ENCODE measurements at places on chromosomes 5 and 9. TPM values are rescaled to one million over a fixed set of nuclear protein-coding genes. Genes with fewer than 3 reads are reported as not detected.

DNA sequence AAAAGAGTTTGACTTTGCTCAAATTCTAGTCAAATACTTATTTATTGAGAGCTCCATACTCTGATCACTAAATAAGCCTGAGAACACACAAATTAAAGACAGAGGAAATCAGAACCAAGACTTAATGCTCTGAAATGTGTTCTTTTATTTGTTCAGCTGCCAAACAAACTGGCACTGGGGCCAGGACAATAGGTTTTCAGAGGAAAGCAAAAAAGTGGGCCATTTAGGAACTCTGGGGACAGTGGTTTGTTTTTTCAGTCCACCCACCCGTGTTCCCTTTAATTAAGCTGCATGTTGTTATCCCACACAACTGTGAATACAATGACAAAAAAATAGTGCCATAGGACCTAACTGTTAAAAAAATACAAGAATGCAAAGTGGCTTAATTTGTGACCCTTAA is 95.4 kb upstream of the RETREG1 start:
- no peak overlapping the region for H3K27ac ChIP-seq
- H3K27me3 ChIP-seq = no peaks in the 10 kb centered on the region
- H3K36me3 ChIP-seq = peaks cover 67% of the 10 kb centered on the region
- no peak for DNase-seq
- H3K4me3 ChIP-seq = no peak overlapping the region

Gene ANKDD1B
- total RNA-seq = 1.6 TPM

Gene IQGAP2
- total RNA-seq = 25.0 TPM

DNA sequence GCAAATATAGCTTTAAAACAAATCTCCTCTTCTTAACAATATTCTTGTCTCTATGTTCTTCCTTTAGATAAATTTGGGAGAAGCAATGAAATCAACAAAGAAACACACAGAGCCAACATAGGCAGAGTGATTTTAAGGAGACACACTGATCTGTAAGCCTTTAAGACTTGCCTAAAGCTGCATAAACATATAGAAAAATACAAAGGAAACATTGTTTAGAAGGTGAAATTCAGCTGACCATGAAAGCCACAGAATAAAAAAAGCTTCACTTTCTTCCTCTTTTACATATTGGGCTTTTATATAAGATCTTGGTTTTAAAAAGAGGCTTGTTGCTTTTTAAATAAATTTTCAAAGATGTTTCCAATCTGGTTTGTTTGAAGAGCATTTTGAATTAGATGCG is 1277.5 kb downstream of the EFNA5 start:
- H3K27me3 ChIP-seq = no peaks in the 10 kb centered on the region
- H3K27ac ChIP-seq = no peak overlapping the region
- peaks cover 11% of the 10 kb centered on the region for H3K4me1 ChIP-seq
- no peaks in the 10 kb centered on the region for H3K36me3 ChIP-seq

DNA sequence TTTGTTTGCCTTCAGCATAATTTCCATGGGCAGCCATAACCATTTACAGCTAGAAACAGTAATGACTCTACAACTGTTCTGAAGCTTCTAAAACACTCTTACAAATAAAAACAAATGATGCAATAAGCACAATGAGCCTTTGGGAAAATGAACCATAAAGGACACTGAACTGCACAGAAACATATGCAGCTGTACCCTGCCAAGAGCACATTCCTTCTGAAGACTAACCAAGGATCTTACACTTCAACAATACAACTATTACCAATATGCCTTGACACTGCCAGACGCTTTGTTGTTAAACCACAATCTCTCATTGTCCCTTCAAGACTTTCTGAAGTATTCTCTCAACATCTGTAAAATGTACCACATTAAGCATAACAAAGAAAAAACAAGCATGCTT is 104.2 kb upstream of the HMHB1 start:
- no peak for DNase-seq
- no peak overlapping the region for H3K27ac ChIP-seq
- no peaks in the 10 kb centered on the region for H3K36me3 ChIP-seq

Gene ZNG1F
- total RNA-seq = 12.1 TPM

Gene LOX
- total RNA-seq = 8.7 TPM

Gene TMEM215
- not detected for total RNA-seq

DNA sequence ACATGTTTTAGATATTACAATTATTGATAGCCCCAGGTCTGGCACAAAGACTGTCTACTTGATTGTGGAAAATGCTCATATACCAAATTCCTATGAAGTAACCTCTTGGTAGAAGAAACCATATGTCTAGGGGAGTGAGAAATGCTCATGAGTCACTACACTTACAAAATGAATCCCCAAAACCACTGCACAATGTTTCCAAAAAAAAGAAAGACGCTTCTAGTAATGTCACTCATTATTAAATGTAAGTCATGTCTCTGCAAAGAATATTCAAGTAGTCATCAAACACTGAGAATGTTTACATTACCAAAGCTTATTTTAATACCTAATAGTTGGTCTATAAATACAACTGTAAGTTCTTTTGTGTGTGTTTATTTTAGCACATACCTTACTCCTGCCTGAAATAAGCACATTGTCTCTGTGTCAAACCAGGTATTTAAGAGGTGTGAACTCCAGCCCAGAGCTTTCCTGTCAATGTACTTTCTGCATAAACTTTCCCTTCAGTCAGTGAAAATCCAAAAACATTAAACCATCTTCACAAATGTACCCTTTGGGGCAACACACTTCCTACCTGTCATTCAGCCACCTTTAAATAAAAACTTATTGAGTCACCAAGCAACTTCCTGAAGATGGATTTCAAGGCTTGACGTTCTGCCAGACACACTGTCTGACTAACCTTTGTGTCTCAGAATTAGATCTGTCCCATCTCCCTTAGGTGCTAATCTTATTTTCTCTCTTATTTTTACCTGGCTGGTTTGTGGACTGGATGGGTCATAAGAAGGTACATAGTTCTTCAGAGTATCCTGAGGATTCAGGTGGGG is 194.0 kb downstream of the NFIB start:
- H3K36me3 ChIP-seq = peaks cover 8% of the 10 kb centered on the region
- no peak overlapping the region for H3K4me3 ChIP-seq
- no peaks in the 10 kb centered on the region for H3K27me3 ChIP-seq
- H3K27ac ChIP-seq = no peak overlapping the region
- H3K4me1 ChIP-seq = peaks cover 9% of the 10 kb centered on the region
- DNase-seq = no peak

Gene RASGRF2
- total RNA-seq = 26.3 TPM

GRCh38 chr5:608429-609370 is 3.4 kb upstream of the CEP72 start:
- no peak overlapping the region for H3K4me3 ChIP-seq
- peaks cover 25% of the 10 kb centered on the region for H3K36me3 ChIP-seq
- peaks cover 36% of the 10 kb centered on the region for H3K27me3 ChIP-seq

Gene ABL1
- 29.6 TPM for total RNA-seq

GRCh38 chr9:76644171-76644570 is 120.1 kb upstream of the PCA3 start:
- no peak overlapping the region for H3K27ac ChIP-seq
- DNase-seq = no peak
- H3K36me3 ChIP-seq = no peaks in the 10 kb centered on the region
- H3K27me3 ChIP-seq = no peaks in the 10 kb centered on the region

GRCh38 chr5:91024727-91025126 is 358.4 kb downstream of the ARRDC3 start:
- H3K36me3 ChIP-seq = no peaks in the 10 kb centered on the region
- no peak overlapping the region for H3K27ac ChIP-seq
- DNase-seq = no peak
- no peaks in the 10 kb centered on the region for H3K27me3 ChIP-seq
- no peak overlapping the region for H3K4me3 ChIP-seq

DNA sequence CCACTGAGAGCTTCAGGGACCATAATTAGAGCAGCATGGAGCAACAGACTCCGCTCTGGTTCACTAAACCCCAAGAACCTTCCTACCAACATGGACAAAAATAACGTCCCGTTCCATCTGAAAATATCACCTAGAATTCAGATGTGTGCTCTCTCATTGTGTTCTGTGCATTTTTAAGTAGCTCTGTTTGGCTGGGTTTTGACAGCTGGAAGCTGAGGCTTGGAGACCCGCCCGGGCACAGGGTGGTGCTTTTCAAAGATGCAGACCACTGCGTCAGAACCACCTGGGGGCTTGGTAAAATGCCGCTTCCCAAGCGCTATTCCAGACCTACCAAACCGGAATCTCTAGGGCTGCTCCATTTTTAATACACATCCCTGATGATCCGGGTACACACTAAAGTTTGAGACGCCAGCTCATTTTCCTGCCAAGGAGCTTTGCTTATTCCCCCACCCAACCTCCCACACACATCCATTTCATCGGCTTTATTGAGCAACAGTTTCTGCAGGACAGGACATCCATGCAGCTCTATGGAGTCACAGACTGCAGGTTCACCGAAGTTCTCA is 104.8 kb downstream of the GABBR2 start:
- H3K4me1 ChIP-seq = no peaks in the 10 kb centered on the region
- H3K27ac ChIP-seq = no peak overlapping the region
- DNase-seq = no peak
- peaks cover 47% of the 10 kb centered on the region for H3K27me3 ChIP-seq
- no peaks in the 10 kb centered on the region for H3K36me3 ChIP-seq

DNA sequence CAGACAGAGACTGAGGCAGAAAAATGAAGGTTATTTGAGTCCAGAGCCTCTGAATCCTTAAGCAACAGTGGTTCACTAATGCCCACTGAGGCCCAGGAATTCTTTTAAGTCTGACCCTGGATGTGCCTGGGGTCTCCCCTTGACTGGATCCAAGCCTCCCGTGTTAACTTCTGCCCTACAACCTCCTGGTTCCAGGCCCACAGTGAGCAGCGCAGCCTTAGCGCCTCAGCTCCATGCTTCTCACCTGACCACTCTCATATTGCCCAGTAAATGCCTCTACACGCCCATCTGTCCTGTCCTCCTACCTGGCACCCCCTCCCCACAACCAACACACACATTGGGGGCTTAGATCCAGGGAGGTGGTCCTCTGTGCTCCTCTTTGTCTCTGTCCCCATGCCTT is 6.4 kb downstream of the IL3 start:
- H3K4me3 ChIP-seq = no peak overlapping the region
- no peaks in the 10 kb centered on the region for H3K4me1 ChIP-seq
- no peaks in the 10 kb centered on the region for H3K27me3 ChIP-seq
- no peak overlapping the region for H3K27ac ChIP-seq
- DNase-seq = no peak

- no peak overlapping the region for H3K27ac ChIP-seq
- H3K36me3 ChIP-seq = peaks cover 5% of the 10 kb centered on the region
- peaks cover 48% of the 10 kb centered on the region for H3K4me1 ChIP-seq
- no peak for DNase-seq
Observed at GRCh38 chr9:89523948-89524347, 26.0 kb upstream of the SEMA4D start.

- no peaks in the 10 kb centered on the region for H3K27me3 ChIP-seq
- no peak for DNase-seq
- H3K36me3 ChIP-seq = no peaks in the 10 kb centered on the region
- H3K4me1 ChIP-seq = no peaks in the 10 kb centered on the region
- no peak overlapping the region for H3K27ac ChIP-seq
Observed at GRCh38 chr5:122172207-122172606, 42.9 kb downstream of the ZNF474 start.

Gene MAMDC4
- total RNA-seq = 3.1 TPM

- H3K4me1 ChIP-seq = no peaks in the 10 kb centered on the region
- H3K27ac ChIP-seq = no peak overlapping the region
- DNase-seq = no peak
Observed at GRCh38 chr9:97591535-97591934, 41.6 kb downstream of the TSTD2 start.

DNA sequence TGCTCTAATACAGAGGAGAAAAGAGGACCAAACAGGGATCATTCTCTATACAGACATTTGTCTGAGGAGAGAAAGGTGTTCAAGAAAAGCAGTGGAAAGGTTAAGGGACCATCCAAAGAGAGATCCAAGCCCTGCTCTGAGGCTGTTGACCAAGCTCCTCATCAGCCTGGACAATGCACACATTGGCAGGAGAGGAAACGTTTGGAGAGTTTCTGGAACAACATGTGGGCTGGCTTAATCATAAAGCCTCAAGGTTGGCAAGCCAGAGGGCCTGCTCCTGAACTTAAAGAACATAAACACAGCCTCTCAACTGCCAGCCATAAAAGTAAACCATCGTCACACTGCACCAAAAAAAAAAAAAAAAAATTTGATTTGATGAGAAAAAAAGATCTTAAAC is 184.4 kb upstream of the SLC12A2 start:
- H3K36me3 ChIP-seq = no peaks in the 10 kb centered on the region
- no peak overlapping the region for H3K4me3 ChIP-seq
- no peak for DNase-seq

DNA sequence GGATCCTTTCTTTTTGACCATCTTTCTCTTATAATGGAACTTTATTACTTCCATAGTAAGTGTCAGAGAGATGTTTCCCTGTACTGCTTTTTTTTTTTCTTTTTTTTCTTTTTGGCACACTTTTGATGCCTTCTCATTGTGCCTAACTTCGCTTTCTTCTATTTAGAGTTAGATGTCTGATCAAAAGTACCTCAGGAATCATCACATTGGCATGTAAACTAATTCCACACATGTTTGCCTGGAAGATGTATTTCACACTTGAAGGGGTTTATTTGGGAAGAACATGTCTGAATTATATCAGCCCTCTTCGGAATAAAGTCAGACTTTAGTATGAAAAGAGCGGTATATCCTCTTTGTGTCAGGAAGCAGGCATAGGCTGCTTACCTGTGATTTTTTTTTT is 35.1 kb downstream of the SMARCA2 start:
- H3K4me1 ChIP-seq = no peaks in the 10 kb centered on the region
- no peak for DNase-seq
- H3K4me3 ChIP-seq = no peak overlapping the region
- no peaks in the 10 kb centered on the region for H3K36me3 ChIP-seq
- no peak overlapping the region for H3K27ac ChIP-seq

- DNase-seq = peak; percentile 12
- no peaks in the 10 kb centered on the region for H3K27me3 ChIP-seq
- peaks cover 20% of the 10 kb centered on the region for H3K4me1 ChIP-seq
Observed at GRCh38 chr5:59099270-59099994, 516.6 kb downstream of the RAB3C start.

GRCh38 chr9:126804198-126804695 is 593 bp upstream of the ZBTB43 start:
- DNase-seq = no peak
- H3K36me3 ChIP-seq = peaks cover 21% of the 10 kb centered on the region
- H3K27ac ChIP-seq = peak overlapping the region; percentile 89
- no peaks in the 10 kb centered on the region for H3K27me3 ChIP-seq
- peaks cover 20% of the 10 kb centered on the region for H3K4me1 ChIP-seq

GRCh38 chr9:93169444-93169843 is 14.5 kb upstream of the WNK2 start:
- H3K4me3 ChIP-seq = no peak overlapping the region
- DNase-seq = no peak
- no peak overlapping the region for H3K27ac ChIP-seq
- H3K27me3 ChIP-seq = no peaks in the 10 kb centered on the region

Gene PRSS3
- 29.5 TPM for total RNA-seq

DNA sequence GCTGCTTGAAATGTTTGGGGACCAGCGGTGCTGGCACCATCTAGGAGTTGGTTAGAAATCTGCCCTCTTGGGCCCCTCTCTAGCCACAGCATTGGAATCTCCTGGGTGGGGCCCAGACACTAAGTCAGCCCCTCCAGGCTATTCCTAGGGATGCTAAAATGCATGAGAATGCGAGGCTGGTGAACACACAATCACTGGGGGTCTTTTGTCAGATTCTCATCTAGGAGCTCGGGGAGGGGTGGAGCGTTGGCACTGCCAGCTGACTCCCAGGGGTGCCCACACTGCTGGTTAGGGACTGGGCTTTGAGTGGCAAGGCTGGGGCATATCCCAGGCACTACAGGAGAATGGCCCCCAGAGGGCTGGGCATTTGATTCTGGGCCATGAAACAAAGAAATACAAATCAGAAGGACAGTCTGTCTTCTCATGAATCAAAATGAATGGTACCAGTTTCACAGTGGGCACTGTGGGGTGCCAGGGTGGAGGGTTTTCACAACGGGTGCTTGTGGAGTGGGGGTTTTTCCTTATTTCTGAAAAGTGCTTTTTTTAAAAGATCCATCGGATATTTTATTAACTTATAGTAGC is 127.8 kb upstream of the RAPGEF1 start:
- H3K4me1 ChIP-seq = no peaks in the 10 kb centered on the region
- H3K27me3 ChIP-seq = no peaks in the 10 kb centered on the region
- no peaks in the 10 kb centered on the region for H3K36me3 ChIP-seq
